ENCODE measurements at places on chromosomes 11 and 22.

- no peak for DNase-seq
Measured at GRCh38 chr22:30565341-30565740, 9.1 kb downstream of the GAL3ST1 start.

- no peak for DNase-seq
Measured at GRCh38 chr11:121295246-121296029, 2.9 kb downstream of the SC5D start.

GRCh38 chr11:370070-370941, 1.0 kb downstream of the B4GALNT4 start:
- no peak for DNase-seq

DNA sequence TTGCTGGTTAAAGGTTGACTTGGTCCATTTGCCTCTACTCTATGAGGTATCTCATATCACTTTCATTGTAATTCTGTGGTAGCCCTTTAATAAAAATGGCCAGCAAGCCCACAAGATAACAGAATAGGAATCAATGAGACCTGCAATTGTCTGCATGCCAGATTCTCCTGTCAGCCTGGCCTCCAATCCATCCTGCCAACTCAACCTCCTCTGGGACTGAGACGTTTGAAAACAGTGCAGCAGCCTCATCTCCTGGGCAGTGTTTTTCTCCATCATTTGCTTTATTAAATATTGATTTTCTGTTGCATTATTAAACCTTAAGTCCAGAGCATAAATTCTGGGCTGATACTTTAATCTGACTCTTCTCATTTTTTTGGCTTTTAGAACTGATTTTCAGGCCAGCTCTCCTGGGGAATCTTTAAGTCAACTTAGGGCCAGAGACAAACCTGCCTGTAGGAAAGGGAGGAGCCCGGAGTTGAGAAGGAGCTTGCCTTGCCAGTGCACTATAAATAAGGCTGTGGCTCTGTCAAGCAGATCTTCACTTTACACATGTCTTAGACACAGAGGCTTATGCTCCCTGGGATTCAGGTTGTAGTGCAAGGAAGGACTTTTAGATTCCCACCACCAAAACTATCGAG, 798.0 kb downstream of the NTM start:
- no peak for DNase-seq

- DNase-seq = no peak
Measured at GRCh38 chr11:14158393-14158792, 195.9 kb downstream of the SPON1 start.

- peak; percentile 33 for DNase-seq
Measured at GRCh38 chr11:14644226-14645014, 816 bp downstream of the PDE3B start.

- DNase-seq = no peak
Measured at GRCh38 chr11:69957849-69958248, 120.3 kb upstream of the ANO1 start.

DNA sequence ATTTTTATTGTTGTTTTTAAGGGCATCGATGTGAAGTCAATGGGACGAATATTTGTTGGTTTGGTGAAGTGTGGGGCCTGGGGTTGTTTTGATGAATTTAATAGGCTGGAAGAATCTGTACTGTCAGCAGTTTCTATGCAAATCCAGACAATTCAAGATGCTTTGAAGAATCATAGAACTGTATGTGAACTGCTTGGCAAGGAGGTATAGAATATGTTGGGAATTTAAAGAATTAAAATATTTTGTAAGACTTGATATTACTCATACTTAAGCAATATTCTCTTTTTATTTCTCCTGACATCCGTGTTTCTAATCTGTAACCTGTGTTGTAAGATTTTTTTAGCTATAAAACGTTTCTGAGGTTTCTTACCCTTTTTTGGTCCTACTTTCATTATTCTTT, 61.6 kb downstream of the DYNC2H1 start:
- DNase-seq = no peak

DNA sequence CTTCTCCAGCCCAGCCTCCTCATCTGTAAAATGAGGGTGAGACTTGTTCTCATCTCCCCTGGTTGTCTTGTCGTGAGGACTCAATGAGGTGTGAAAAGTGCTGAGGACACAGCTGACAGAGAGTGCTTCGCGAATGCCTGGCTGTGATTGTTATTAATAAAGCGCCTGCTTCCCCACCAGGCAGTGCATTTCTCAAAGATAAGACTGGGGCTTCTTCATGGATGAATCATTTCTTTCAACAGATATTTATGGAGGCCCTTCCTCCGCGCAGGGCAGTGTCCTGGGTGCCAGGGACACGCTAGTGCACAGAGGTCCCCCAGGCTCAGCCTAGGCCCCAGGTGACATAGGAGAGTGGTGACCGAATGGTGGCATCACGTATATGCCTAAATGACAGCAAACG, 34.3 kb upstream of the SHISAL1 start:
- no peak for DNase-seq

- no peak for DNase-seq
Measured at GRCh38 chr22:46108564-46109473, 41.5 kb upstream of the PPARA start.

DNA sequence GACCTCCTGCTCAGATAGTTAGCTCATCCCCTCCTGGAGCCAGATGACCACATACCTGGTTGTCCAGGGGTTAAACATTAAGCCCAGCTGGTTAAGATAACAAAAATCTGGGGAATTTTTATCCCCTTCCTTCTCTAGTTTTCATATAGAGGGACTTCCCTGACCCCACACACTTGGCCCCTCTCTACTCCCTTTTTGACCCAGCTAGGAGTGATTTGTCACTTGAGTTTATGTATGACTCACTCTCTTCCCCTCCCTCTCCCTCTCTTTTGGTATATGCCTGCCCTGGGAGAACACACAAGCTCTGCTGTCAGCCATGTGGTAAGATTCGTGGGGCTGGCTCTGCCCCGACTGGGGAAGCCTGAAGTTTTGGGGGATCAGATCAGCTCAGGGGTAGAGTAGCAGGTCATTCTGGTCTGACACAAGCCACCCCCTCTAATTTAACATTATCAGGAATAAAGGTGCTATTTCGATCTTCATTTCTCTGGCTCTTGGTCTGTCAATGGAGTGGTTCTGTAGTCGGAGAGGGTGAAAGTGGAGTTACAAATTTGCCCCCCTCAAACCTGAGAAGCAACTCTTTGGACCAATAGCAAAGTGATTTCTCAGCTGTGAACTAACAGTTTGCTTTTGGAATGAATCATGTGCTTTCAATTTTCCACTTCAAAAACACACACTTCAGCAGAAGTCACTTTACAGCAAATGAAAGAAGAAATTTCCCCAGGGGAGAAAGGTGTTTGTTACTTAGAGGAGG, 415.3 kb upstream of the CADM1 start:
- DNase-seq = no peak

DNA sequence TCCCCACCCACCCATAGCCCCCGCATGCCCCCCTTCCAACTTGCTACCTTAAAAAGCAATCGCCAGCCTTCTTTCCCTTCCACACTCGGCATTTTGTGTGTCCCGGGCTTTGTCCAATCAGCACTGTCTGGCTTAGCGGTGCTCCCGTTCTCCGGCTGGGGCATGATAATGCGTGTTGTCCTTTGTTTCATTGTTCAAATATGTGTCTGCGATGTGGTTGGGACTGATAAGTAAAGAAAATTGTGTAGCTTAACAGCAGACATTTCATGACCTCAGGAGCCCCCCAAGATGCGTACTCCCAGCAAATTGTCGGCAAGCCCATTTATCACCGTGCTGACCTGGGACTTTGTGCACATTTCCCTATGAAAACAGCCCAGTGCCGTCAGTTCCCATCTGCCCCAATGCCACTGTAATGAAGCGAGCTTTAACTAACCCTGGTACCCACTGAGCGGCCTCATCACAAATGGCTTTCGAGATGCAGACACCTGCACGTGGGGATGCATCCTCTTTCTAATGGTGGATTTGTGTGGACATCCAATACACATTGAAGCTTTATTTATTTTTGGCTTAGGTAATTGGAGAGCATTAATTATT, 167.0 kb upstream of the E2F8 start:
- DNase-seq = no peak

GRCh38 chr22:47144076-47144765, 381.8 kb downstream of the TBC1D22A start:
- no peak for DNase-seq

DNA sequence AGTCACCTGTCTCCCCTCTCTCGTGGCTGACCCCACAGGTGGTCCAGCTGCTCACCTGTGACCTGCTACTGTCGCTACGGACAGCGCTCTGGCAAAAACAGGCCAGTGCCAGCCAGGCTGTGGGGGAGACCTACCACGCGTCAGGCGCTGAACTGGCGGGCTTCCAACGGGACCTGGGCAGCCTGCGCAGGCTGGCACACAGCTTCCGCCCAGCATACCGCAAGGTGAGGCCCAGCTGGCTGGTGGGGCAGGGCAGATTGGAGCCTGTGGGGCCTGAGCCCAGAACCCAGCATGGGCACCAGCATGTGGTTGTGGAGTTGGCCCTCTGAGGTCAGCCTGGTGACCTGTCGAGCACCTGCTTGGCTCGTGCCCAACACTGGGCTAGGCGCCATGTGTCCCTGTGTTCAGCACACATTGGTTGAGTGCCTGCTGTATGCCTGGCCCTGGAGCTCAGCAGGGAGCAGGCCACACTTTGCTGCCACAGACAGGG, 11.9 kb downstream of the SHISA8 start:
- no peak for DNase-seq
